ENCODE measurements at places on chromosomes 3 and 15.

GRCh38 chr15:31258260-31258659 lies 68.4 kb upstream of the KLF13 start:
- no peak for DNase-seq

DNA sequence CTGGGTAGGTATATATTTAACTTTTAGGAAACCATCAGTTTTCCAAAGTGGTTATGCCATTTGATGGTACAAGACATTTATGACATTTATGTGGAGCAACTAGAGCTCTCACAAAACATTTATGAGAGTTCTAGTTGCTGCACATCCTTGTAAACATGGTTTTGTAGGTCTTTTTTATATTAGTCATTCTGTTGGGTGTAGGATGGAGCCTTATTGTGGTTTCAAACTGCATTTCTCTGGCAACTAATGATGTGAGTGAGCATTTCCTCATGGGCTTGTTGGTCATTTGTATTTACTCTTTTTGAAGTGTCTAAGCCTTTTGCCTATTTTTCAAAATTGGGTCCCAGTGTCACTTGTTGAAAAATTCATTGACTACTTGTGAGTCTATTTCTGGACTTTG lies 45.7 kb upstream of the MGLL start:
- no peak for DNase-seq

GRCh38 chr15:51623386-51623938 lies 891 bp upstream of the DMXL2 start:
- DNase-seq, result no peak

- DNase-seq, result no peak
Observed at GRCh38 chr3:188911026-188911850, 260.5 kb upstream of the TPRG1 start.

DNA sequence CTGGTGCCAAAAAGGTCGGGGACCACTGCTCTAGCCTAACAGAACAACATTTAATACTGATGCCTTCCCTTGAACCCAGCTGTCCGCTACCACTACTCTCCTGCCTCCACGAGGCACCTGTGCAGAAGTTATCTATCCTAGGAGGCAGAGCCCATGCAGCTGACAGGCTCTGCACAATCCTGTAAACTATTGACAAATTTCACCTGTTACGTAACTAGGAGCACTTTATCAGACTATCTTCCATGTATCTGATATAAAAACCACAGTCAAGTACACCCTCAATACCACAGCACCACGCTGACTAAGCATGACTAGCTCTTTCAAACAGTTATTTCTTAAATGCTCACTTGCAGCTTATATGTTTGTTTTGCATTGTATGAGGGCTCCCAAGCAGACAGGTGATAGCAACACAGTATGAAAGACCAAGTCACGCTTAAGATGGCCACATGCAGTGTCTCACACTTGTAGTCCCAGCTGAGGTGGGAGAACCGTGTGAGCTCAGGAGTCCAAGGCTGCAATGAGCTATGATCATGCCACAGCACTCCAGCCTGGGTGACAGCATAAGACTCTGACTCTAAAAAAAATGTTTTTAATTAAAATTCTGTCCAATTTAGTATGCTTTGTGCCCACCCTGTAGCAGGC lies 4.5 kb upstream of the IL17RC start:
- DNase-seq, result no peak

GRCh38 chr3:133295199-133295901 lies 104.5 kb upstream of the BFSP2 start:
- DNase-seq, result no peak

GRCh38 chr3:196143708-196144382 lies 62.0 kb upstream of the TFRC start:
- DNase-seq, result no peak

DNA sequence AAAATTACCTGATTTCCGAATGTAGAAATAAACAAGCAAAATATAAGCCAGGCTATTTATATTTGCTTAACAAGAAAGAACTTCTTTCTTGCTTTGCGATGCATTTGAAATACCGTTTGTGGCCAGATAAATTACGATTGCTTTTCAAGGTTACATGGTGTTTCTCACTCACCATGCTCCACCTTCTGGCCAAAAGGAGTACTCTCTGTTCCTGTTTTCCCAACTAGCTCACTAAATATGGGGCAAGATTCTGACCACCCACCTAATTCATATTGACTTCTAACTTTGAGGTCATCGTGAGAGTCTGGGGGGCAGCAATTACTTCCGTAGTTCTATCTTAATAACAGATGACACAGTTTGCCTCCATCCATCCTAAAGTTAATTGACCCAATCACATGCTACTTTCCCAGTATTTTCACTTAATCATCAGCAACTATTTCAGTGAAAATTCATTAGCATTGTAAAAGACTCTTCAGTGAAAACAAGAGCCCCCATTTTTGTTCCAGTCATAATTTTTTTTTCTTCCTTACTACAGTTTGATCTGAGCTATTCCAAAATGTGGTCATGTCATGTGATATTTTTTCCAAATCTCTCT lies 25.9 kb downstream of the ACP3 start:
- DNase-seq, result peak; percentile 0

- DNase-seq, result no peak
Observed at GRCh38 chr3:98740324-98740723, 22.8 kb upstream of the ST3GAL6 start.

DNA sequence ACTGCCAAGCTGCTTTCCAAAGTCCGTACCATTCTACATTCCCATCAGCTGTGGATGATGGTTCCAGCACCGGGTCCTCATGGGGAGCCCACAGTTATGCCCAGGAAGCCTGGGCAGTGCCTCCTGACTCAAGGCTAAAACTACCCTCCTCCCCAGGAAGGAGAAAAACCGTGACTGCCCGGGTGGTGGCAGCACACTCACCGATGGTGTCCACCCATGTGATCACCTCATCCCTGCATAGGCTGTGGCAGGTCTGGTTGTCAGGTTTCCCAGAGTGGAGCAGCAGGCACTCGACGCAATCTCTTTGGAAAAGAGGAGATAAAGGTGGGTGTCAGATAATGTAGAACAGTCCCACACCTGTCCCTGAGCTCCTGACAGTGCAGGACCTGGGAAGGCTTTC lies 38.6 kb downstream of the UMPS start:
- no peak for DNase-seq

DNA sequence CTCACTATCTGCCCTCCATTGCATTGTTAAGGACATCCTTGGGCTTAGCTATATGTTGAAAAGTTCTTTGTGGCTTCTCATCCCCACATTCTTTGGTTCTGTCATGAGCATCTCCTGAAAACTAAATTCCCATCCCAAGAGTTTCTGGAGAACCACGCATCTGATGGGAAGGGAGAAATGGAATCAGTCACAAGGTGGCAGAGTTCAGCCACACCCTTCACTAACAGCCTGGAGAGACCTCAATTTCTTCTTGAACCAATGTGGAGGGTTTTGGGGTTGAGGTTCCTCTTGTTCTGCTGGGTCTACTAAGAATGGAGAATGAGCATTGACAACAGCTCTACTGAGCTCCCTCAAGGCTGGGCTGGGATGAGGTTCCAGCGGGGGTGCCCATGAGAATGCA lies 15.6 kb upstream of the MAGEL2 start:
- no peak for DNase-seq

DNA sequence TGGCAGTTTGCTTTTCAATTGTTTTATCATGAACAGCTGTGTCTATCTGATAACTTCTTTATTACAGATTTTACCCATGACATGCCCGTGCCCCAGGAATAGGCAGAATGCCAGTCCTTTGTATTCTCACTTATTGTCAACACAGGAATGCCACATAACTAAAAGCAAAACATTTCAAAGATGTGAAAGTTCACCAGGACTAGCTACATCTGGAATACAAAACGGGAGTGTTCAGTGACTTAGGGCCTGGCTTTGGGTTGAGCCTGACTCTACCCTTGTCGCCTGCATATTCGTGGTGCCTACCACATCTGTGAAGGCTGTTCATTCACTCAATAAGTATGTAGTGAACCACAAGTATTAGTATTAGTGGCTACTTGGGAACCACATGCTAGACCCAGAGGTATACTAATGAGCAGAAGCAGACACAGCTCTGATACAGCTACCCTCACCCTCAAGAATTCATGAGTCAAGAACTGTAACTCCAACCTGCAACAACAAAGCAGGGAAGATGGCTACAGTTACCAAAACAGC lies 2.9 kb downstream of the TNFSF10 start:
- no peak for DNase-seq

GRCh38 chr15:34879107-34879506 lies 83.8 kb upstream of the ACTC1 start:
- DNase-seq, result no peak

DNA sequence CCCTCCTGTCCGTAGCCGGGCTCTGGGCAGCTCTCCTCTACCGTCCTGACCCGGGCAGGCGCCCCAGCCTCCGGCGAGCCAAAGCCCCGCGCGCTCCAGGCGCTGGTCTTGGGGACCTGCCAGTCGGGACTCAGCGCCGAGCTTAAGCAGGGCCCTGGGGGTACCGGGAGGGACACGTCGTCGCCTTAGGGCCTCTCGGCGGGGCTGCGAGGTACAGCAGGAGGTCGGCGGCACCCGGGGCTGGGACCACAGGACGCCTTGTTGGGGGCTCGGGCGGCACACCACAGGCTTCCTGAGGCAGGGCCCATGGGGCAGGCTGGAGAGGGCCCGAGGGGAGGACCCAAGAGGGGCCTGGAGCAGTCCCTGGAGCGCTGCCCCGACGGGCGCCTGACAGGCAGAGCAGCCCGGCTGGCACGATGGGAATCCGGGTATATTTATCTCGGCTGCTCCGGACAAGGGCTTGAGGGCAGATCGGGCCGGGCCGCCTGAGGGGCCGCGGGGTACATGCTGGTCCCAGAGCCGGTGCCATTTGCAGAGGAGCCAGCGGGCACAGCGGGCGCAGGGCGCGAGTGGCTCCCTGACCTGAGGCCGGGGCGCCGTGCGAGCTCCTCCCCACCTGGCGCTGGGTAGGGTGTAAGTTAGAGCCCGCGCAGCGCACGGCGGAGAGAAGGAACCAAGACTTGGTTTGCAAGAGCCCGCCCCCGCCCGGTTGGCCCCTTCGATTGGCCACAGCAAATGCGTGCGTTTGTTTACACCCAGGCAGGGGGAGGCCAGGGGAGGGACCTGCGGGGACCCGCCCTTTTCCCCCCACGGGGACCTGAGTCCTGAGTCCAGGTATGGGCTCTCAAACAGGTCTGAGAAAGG lies 574 bp downstream of the SLC38A3 start:
- DNase-seq, result peak; percentile 12

DNA sequence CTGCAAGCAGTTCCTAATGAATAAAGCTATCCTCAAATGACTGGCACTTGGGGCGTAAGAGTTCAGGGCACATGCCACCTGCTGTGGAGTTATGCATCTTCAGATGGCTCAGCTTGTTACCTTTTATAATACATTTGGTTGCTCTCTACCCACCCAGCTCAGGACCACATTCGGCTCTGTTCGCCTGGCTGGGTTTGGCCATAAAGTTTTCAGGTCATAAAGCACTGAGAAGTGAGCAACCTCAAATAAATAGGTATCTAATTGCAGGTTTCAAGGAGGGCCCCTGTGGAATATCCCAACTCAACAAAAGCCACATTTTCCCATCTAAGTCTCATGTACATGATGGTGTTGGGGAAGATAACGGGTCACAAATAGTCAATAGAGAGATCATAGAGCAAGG lies 727.3 kb downstream of the GRM7 start:
- no peak for DNase-seq

GRCh38 chr3:196872316-196872715 lies 4.6 kb downstream of the SENP5 start:
- DNase-seq, result no peak

DNA sequence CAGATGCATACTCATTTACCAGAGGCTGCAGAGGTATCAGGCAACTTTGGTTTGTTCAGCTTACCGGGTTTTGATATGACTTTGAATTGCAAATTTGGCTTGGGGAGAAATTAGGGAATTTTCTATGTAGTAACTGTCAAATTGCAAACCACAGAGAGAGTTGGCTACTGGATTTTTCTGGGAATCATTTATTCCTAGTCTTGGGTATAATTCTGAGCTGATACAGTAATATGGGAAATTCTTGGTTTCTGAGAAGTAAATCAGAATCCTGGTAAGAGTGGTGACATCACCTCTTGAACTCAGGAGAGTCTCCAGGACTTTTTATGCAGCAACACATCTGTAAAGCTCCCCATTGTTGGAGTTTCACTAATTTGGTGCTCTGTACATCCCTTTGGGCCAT lies 39.0 kb downstream of the GAP43 start:
- DNase-seq, result no peak

Data from stimulated activated CD8-positive, alpha-beta memory T cell treated with anti-CD3 and anti-CD28 coated beads, Interleukin-15, amount 100 ng/mL, for 48 hours (primary cell).